NCI-H82 (cell line): ENCODE measurements at places on chromosomes 5 and 9.
A peak's percentile ranks its signal among the peaks of the same experiment; 100 is the strongest.

- DNase-seq = no peak
Measured at GRCh38 chr5:18489703-18490102, 855.4 kb downstream of the TAF11L14 start.

DNA sequence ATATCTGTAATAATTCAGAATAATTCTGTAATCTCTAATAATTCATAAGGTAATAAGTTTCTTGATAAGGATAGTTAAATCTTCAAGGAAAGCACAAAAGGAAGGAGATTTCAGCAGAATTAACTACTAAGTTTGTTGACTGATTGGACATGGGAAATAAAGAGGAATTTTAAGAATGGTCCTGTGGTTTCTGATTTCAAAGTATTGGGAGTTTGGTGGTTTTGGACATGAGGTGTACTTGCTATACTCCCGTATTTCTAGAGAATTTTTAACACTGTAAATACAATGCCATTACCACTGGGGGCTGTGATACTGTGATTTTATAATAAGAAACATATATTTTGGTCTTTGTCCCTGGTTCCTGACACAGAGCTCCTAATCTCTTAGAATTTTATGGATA, 123.9 kb downstream of the UNC13B start:
- no peak for DNase-seq

DNA sequence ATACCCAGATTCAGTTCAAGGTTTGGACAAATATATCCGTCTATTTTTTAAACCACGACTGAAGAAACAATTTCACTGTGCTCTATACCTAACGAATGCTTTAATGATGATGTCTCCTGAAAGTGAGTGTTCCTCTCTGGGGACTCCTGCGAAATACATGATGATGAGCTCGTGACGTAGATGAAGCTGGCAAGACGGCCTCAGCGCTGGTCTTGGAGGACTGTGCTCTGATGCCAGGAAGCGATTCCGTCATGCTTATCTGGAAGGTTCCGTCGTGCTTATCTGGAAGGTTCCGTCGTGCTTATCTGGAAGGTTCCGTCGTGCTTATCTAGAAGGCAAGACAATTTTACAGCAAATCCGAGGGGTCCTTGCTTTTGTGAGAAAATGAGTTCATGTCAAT, 250.8 kb upstream of the IRX2 start:
- no peak for DNase-seq

- no peak for DNase-seq
Measured at GRCh38 chr5:124262470-124262869, 484.0 kb downstream of the ZNF608 start.

DNA sequence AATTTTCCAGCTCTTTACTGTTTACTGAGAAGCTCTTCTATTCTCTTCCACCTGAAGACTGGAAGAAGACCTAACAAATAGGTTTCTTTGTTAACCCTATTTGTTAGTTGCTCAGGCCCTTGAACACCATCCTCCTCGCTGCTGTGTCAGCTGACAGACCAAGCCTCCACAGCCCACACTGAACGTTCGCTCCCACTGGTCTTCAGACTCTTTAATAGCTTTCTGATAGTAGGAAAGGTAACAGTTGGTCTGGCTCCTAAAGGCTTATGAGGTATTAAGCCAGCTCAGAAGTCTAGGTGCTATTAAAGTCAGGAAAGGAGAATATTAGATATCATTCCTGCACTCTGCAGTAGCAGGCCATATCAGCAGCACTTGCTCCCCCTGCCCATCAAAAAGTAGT, 23.3 kb upstream of the F2R start:
- DNase-seq = peak; percentile 79

- DNase-seq = no peak
Measured at GRCh38 chr9:117957267-117957666, 253.1 kb downstream of the TLR4 start.

- DNase-seq = no peak
Measured at GRCh38 chr9:25461416-25461815, 216.8 kb downstream of the TUSC1 start.

GRCh38 chr9:98927724-98928123, 16.0 kb upstream of the COL15A1 start:
- DNase-seq = no peak

DNA sequence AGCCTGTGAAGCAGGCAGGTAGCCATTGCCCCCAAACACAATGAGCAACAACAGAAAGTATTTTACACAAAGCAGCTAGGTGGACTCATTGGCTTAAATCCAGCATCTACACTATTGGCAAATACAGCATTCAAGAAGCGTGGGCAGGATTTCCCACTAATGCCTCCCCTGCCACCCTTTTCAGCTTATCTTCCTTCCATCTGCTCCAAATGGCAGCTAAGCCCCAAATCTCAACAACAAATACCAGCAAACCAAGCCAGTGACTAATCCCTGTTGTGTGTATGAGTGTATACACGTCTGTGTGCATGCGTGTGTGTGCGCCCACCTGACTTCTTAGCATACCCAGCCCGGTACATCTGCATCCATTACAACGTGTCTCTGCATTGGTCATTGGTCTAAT, 151.2 kb upstream of the WWC1 start:
- DNase-seq = peak; percentile 95

DNA sequence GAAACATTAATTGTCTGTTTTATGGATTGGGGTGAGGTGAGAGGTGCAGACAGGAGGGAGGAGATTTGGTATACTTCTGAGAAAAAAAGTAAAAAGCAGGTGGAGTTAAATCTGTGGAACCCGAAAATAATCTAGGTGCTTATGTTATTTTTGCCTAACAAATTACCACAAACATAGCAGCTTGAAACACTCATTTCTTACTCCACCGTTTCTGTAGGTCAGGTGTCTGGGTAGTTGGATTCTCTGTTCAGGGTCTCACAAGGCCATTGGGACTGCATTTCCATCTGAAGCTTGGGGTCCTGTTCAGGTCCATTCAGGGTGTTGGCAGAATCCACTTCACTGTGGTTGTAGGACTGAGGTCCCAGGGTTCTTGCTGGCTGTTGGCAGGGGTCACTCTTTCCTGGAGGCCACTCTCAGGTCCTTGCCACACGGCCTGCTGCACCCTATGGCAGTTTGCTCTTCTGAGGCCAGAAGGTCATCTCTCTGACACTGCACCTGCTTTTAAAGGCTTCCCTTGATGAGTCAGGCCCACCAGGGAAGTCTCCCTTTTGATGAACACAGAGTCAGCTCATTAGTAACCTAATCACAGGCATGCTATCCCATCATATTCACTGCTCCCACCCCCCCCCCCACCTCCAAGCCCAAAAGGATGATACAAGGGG, 82.2 kb downstream of the TRIO start:
- DNase-seq = no peak

GRCh38 chr9:121625590-121625989, 25.8 kb upstream of the DAB2IP start:
- DNase-seq = no peak

DNA sequence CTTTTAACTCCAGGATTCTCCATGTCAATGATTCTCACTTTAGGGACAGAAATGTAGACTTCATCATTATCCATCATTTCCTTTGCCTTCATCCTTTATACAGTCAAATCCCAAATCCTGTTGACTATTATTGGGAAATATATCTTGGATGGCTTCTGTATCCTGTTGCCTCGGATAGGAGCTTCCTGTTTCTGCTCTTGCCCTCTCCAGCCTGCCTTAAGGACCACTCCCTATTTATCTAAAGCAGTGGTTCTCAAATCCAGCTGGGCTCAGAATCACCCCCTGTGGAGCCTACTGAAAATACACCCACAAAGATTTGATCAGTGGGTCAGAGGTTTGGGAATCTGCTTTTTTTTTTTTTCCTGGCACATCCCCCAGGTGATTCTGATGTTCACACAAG, 8.5 kb downstream of the AFAP1L1 start:
- DNase-seq = no peak

GRCh38 chr5:135606431-135606830, 27.6 kb upstream of the CXCL14 start:
- no peak for DNase-seq

- DNase-seq = peak; percentile 83
Measured at GRCh38 chr5:102090770-102091169, 205.3 kb downstream of the SLCO4C1 start.

DNA sequence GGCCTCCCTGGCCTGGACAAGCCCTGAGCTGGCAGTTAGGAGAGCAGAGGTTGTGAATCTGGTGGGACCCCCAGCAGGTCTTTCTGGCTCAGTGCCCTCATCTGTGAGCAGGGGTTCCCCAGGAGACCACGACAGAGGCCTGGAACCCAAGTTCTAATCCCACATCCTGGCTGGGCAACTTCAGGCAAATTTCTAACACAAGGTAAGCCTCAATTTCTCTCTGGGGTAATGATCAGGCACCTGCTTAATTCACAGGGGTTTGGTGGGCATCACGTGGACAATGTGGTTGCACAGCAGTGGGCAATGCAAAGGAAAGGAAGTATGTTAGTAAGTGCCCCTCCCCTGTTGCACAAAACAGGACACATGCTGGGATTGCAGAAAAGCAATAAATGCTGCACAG, 1.9 kb upstream of the KCNIP1 start:
- DNase-seq = no peak

- DNase-seq = no peak
Measured at GRCh38 chr5:149745943-149746324, 15.8 kb downstream of the PPARGC1B start.

DNA sequence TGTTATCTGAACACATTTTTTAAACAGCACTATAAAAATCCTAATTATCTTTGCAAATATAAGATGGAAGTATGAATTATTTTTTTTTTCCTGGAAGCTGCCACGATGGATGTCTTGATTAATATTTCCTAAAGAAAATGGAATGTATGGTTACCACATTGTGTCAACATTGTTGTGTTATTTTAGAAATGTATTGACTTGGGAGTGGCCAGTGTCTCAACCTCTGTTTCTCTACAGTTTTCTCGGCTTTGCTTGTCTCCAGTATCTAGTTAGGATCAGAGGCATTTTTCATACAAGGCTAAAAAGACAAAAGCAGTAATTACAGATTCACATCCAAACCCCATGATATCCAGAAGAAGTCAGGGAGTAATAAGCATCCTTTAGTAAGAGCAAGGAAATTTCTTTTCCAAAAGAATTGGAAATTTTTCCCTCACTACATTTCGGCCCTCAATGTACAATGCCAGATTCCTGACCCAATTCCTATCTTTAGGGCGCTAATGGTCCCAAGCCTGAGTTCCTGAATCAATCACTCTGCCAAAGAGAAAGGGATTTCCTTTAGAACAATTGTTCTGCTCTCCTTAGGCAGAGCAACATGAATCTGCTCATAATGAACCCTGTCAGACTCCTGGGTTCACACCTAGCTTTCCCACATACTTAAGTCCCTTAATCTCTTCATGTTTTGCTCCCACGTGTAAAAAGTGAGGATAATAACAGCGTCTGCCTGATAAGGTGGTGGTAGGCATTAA, 111.7 kb downstream of the EDIL3 start:
- DNase-seq = peak; percentile 58

DNA sequence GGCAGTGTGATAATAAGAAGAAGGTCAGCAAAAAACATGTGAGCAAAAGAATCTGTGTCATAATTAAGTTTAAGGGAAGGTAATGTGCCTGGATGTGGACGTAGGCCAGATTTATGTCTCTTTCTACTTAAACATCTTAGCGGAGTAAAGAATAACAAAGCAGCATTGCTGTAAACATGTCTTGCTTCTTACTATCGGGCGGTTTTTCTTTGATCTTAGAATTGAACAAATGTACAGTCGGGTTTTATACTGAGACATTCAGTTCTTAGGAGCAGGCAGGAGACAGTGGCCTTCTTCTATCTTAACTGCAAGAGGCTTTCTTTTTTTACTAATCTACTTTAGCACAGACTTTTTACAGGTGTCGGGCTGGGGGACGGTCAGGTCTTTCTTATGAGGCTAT, 40.4 kb upstream of the FLT4 start:
- no peak for DNase-seq

DNA sequence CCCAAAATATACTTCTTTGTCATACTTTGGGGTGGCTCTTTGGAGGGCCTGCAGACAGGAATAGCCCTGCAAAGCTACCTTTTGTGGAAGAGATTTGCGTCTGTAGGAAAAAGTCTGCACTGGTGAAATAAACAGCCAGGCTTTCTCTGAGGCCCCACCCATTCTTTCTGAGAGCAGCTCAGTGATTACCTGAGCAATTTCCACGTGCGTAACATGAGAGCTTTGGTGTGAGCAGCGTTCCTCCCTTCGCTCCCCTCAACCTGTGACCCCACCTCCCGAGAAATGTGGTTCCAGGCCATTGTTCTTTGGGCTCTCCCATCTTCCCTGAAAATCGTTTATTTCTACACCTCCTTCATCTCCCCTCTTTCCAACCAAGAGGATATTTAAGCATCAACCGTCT, 23.8 kb upstream of the FBP1 start:
- DNase-seq = no peak

DNA sequence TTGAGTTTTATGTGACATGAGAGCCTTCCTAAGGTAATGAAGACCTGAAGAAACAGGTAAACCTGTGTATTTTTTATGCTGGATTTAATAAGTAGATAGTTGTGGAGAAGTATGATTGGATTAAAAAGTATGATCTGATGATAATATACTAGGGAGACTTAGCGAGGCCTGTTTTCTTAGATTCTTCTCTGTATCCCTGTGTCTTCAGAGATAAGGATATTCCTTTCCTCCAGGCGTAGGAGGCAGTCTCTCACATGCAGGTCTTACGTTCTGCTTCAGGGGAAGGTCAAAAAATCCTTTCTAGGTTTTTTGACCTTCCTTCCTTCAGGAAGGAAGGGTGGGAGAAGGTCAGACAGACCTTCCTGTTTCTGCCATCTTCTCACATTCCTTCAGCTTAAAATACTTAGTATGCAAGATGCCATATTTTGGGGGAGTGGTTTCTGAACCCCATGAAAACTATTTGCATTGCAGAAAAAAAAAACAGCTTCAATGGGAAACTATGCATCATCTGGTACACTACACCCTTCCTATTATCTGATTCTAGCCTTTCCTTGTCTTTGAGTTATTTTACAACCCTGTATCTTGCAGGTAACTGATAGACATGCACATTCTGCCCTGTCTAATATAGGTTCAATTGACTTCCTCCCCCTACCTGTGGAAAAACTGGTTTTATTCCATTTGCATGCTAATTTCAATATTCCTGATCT, 57.3 kb upstream of the ZNF608 start:
- DNase-seq = no peak

GRCh38 chr5:17794815-17795214, 160.6 kb downstream of the TAF11L14 start:
- DNase-seq = no peak

DNA sequence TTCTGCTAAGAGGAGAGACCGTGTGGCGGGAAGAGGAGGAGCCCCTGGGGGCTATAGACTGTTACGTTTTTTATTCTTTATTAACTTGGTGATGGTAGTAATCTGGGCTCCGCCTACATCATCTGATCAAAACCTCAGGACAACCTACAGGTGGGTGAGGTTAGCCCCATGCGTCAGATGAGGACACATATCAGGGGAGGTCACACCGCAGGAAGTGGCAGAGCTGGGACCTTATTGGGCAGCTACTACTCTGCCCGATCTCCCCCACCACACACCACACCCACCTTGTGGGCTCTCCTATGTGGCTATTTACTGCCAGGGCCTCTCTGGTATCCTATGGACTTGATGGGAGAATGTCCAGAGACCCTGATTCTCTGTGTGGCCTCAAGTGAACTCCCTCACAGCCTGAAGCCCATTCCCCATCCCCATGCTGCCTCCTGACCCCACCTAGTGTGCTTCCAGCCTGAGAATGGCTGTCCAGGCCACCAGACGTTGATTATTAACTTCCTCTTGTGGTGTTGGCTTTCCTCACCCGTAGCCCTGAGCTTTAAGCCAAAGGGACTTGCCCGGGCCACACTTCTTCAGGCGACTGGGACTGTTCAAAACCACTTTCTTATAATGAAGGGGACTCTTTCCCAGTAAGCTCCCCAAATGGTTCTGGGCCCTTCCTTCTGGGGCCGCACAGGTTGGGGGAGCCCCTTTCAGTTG, 8.2 kb downstream of the UNC5A start:
- no peak for DNase-seq

GRCh38 chr9:4905135-4905490, 80.0 kb upstream of the JAK2 start:
- DNase-seq = peak; percentile 28
